Fibroblast of skin of left biceps (primary cell): ENCODE measurements at places on chromosomes 2 and 18.

GRCh38 chr2:105118960-105119359, 81.1 kb downstream of the MRPS9 start:
- DNase-seq = no peak

GRCh38 chr2:71882236-71882946, 265.3 kb downstream of the CYP26B1 start:
- DNase-seq = no peak

GRCh38 chr18:74154716-74155115, 6.4 kb downstream of the TIMM21 start:
- no peak for DNase-seq

- no peak for DNase-seq
Observed at GRCh38 chr18:61001138-61001537, 332.1 kb upstream of the CDH20 start.

DNA sequence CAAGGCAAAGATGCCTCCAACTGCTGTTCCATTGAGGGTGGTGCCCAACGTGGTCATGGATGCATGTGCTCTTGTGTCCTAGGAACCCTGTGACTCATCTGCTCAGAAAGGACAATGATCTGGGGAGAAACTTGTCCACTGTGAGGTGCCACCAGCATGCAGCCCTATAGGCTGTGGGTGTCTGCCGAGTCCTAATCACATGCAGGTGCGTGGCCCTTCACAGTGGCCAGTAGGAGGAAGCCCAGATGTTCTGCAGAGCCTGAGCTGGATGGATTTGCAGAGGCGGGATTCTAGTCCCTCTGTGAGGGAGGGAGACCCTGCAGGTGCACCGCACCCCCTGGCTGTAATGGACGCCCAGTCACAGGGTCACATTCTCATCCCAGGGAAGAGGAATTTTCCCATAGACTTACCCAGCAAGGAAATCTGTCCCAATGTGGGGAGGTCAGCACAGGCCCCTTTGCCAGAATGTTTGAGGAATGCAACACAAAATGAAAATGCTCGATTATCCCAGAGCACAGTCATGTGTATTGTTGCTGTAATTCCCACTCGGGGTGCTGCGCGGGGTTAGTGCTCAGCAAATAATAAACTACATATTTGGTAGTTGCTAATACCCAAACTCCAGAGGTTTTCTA, 13.9 kb downstream of the GDF7 start:
- DNase-seq = no peak

- no peak for DNase-seq
Observed at GRCh38 chr2:205721057-205721449, 38.8 kb downstream of the NRP2 start.

- no peak for DNase-seq
Observed at GRCh38 chr2:28252311-28252710, 140.3 kb upstream of the FOSL2 start.

DNA sequence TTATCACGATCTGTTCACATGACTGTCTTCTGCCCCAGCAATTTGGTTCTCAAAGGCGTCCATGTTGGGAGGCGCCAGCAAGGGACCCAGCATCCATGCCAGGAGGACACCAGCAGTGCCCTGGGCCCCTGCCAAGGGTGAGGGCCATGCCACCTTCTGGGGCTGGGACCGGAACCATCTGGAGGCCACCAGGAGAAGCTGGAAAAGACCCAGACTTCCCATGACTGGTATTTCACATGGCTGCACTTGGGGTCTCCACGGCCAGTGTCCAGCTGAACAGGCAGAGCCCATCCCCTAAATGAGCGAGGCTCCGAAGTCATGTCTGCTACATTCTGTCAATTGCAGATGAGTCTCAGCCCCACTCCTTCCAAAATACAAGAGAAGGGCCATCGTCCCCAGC, 306.8 kb upstream of the HS6ST1 start:
- DNase-seq = no peak

- DNase-seq = no peak
Observed at GRCh38 chr18:36321658-36322407, 24.3 kb downstream of the FHOD3 start.
